ENCODE measurements at places on chromosomes 5 and 9.

- DNase-seq = no peak
These were observed 39.8 kb downstream of the CYSTM1 start for GRCh38 chr5:140214831-140215230.

GRCh38 chr9:134898319-134898718 is 17.7 kb downstream of the FCN2 start:
- no peak for DNase-seq

- no peak for DNase-seq
These were observed 19.2 kb downstream of the MARCHF3 start for GRCh38 chr5:127011153-127011552.

DNA sequence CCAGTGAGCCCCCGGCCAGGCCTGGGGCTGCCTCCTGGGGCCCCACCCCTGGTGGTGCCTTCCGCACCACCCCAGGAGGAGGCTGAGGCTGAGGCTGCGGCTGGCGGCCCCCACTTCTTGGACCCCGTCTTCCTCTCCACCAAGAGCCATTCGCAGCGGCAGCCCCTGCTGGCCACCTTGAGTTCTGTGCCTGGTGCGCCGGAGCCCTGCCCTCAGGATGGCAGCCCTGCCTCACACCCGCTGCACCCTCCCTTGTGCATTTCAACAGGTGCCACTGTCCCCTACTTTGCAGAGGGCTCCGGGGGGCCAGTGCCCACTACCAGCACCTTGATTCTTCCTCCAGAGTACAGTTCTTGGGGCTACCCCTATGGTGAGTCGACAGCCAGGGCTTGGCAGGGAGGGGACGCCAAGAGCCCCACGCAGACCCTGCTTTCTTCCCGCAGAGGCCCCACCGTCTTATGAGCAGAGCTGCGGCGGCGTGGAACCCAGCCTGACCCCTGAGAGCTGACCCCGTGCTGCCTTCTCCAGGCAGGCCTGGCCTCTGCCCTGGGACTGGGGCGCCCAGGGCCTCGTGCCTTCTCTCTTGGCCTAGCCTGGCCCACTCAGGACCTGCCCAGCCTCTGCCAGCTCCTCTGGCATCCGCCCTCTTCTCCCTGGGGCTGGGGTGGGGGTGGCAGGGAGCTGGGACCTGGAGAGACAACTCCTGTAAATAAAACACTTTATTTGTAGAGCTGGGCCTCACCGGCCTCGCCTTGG is 4.0 kb upstream of the EHMT1 start:
- no peak for DNase-seq

DNA sequence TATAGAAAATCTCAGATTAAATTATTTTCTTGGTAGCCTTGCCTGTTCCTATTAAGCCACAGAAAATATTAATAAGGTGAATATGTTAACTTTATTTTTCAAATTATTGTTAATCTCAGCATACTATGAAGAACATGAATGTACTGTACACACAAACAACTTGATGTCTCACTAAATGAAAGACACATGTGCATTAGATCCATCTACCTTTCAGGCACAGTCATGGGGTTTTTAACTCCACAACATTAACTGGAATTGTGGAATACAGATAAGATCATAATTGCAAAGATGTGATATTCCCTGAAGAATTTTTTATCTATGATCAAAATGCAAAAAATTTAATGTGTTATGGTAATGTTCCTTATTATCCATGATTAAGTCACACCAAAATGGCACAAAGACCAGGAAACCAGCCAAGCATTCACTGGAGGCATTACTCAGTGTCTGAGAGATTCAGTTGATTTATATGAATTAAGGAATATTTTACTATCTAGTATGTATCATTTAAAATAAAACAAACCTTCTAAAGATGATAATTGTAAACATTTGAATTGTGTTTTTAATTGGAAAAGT is 150.0 kb upstream of the VCAN start:
- no peak for DNase-seq

- DNase-seq = no peak
These were observed 615.8 kb downstream of the BNC2 start for GRCh38 chr9:16254674-16255073.

- no peak for DNase-seq
These were observed 76.9 kb downstream of the SH3PXD2B start for GRCh38 chr5:172377438-172377837.

GRCh38 chr5:67805666-67806348 is 409.7 kb upstream of the PIK3R1 start:
- DNase-seq = no peak

GRCh38 chr5:61262080-61262479 is 70.0 kb upstream of the ZSWIM6 start:
- DNase-seq = no peak

- DNase-seq = no peak
These were observed 339.8 kb upstream of the RGMB start for GRCh38 chr5:98433673-98434072.

GRCh38 chr5:111869681-111870080 is 112.7 kb upstream of the NREP start:
- DNase-seq = no peak

DNA sequence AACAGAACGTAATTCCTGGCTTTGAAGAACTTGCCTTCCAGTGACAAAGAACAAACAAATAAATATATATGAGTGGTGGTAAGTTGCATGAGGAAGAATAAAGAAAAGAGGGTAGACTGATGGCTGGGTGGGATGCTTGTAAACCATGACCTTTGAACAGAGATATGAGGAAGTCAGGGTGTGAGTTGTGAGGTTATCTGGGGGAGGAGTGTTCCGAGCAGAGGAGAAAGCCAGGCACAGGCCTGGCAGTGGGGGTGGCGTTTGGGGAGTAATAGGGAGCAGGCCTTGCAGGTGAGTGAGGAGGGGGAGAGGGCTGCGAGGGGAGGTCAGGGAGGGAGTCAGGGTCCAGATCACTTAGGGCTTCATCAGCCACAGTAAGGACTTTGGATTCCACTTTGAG is 213.4 kb downstream of the PTTG1 start:
- no peak for DNase-seq

- DNase-seq = no peak
These were observed 572.6 kb downstream of the TLR4 start for GRCh38 chr9:118276784-118277183.

- DNase-seq = no peak
These were observed 4.1 kb downstream of the SUB1 start for GRCh38 chr5:32589416-32589815.

DNA sequence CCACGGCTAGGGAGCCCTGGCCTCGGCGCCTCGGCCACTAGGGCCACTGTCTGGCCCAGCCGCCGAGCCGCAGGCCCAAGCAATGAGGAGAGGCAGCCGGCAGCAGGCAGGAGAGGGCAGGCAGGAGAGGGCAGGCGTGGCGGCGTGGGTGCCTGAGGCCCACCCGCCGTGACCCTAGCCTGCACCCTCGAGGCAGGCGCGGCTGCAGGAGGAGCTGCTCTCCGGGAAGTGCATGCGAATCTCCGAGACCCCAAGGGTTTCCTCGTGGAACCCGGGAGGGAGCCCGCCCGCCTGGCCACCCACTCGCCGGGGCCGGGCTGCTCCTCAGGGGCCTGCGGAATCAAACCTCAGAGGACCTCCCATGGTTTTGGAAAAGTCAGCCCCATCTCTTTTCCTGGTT is 9.3 kb downstream of the GRIN1 start:
- DNase-seq = no peak

- no peak for DNase-seq
These were observed 26.3 kb downstream of the SPZ1 start for GRCh38 chr5:80346055-80346454.

- DNase-seq = no peak
These were observed 161.2 kb downstream of the GNA14 start for GRCh38 chr9:77486968-77487367.

DNA sequence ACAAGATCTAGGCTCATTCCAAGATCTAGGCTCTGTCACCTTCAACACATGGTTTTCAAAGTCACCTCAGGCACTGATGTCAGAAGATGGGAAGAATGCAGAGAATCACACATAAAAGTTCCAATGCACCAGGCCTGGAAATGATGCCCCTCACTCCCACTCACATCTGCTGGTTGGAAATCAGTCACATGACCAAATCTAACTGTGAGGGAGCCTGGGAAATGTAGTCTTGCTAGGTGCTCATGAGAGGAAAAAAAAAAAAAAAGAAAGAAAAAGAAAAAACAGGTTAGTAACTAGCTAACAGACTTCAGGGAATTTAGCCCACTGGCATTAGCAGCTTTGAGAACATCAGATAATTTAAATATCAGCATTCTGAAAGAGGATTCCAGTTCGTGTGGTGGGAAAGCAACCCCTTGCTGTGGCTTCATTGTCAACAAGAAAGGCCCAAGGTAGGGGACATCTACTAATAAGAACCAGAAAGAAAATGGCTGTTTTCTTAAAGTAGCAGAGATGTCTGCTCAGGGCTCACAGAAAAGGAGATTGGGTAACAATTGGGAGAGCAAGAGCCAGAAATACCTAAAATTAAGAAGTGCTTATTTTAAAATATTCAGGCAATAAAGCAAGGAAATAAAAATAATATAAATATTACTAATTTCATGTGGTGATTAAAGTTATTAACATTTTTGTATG is 614.3 kb downstream of the ACTL7B start:
- DNase-seq = no peak

DNA sequence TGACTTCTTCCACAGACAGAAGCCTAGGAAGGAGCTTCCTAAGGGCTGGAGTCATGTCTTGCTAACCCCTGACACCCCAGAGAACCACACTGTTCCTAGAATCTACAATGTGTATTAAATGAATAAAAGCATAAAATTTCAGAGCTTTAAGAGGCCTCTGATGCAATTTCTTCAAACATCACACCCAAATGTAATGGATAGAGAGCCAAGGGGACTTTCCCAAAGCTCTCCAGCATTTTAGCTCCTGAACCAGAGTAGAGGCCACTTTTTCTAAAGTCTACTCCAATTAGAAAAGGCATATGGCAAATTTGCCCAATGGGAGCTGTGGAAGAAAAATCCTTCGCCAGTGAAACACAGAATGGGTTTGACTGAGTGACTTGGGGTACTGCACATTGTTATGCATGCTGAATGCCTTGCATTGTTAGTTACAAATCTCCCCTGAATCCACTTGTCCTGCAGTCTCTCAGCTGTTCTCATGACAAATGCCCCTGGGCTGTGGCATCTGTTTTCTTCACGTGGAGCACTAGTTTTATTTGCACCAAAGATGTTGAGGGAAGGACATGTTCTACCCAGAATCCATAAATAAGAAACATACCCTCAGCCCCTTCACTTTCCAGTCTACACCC is 334.0 kb downstream of the ASTN2 start:
- no peak for DNase-seq

GRCh38 chr5:54563083-54563761 is 45.7 kb downstream of the SNX18 start:
- no peak for DNase-seq

GRCh38 chr9:83081846-83082245 is 18.9 kb upstream of the RASEF start:
- DNase-seq = no peak

- no peak for DNase-seq
These were observed 46.5 kb upstream of the FRRS1L start for GRCh38 chr9:109213285-109214121.

DNA sequence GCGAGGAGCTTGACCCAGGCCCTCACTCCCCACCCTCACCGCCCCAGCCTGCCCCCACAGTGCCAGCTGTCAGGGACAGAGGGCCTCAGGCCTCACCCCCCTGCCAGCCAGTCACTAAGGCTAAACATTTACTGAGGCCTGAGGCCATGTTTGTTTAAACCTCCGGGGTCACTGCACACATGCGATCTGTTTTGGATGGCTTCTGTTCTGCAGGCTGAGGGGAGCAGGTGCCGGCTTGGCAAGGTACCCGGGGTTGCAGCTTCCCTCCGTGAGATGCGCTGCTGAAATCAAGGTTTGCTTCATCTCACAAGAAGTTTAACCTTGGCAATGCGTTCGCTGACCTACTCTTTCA is 103.3 kb upstream of the BOD1 start:
- no peak for DNase-seq

GRCh38 chr5:76952795-76953536 is at the start of gene CRHBP:
TSS of gene CRHBP (plus strand) at chr5:76953045. CDS start at chr5:76953135, 90 bp downstream.
- DNase-seq = no peak

- DNase-seq = no peak
These were observed 202.9 kb upstream of the IL12B start for GRCh38 chr5:159533197-159533596.

All from hematopoietic multipotent progenitor cell treated with erythropoietin and hydrocortisone succinate and interleukin-3 and kit ligand, for 15 days (in vitro differentiated cells).